Progenitor cell of endocrine pancreas (in vitro differentiated cells): ENCODE measurements at places on chromosomes 1 and 21.

DNA sequence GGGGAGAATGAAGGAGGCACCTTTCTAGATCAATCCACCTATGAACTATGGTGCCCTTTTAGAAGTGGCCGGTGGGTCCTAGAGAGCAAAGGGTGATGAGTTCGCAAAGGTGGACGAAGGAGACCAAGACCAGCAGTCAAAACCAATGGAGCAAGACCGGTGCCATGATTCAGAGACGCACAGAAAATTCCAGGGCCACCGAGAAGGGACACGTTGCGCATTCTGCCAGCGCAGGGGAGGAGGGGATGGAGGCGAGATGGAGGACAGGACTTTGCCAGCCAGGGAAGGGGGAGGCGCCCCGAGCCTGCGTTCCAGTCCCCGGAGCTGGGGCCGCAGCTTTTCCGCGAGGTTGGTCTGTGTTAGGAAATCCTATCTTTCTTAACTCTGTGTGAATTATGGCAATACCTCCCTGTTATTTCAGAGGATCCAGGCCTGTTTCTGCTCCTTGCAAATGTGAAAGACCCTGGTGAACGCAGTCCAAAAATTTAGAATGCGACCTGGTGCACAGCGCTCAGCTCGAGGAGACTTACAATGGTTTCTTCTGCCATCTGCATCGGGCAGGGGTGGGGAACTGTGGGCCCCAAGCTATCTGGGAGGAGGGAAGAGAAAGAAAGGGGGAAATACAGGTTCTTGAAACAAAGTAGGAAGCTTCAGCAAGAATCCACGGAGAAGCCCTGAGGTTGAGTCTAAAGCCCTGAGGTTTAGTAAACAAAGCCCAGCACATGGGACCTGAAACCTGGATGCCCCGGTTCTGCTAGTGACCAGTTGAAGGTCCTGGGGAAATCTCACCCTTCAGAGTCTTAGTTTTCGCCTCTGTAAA lies 129.4 kb downstream of the MRPS6 start:
- peak; percentile 14 for DNase-seq

- no peak for DNase-seq
Observed at GRCh38 chr21:29224006-29224405, 74.7 kb upstream of the BACH1 start.

GRCh38 chr1:10943991-10944730 lies 68.3 kb upstream of the TARDBP start:
- DNase-seq: no peak

DNA sequence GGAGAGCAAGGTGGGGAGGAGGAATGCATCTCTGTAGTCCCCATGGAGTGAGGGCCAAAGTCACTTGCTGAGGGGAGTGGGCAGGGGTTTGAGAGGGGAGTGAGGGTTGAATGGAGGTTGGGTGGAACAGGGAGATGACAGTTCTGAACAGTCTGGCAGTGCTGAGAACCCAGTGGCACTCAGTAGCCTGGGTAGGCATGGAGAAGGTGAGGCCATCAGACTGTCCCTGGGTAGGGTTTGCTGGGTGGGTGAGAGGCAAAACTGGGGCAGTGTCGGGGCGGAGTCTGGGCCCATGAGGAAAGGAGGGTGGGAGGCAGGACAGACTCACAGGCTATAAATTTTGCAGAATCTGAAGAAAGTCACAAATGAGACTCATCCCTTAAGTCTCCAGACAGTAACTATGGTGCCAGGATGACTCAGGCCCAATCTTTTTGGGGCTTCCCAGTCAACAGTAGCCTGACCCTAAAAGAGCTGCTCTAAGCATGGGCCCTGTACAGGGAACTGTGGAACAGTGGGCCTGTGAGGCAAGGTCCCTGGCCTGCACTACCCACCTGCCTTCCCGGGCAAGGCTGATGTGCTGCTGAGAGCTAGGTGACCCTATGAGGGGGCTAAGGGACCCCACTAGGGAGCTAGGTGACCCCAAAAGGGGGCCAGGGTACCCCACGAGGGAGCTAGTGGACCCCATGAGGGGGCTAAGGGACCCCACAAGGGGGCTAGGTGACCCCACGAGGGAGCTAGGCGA lies 51.0 kb upstream of the DMRTB1 start:
- DNase-seq: no peak

DNA sequence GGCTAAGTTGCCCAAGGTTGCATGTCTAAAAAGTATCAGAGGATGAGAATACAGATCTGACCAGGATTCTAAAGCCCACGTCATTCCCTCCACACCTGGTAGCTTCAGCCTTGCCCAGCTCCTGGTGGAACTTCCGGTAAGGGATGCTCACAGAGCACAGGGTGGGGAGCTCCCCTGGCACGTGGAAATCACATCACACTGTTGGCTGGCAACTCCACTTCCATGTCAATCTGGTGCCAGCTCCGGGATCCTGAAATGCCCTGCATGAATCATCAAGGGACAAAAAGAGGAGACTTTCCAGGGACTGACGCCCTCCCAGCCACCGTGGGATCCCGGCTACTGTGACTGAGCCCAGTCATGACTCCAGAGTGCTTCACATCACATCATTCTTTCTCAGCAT lies 12.4 kb upstream of the BCAR3 start:
- no peak for DNase-seq

GRCh38 chr1:11903210-11903609 lies 23.0 kb downstream of the KIAA2013 start:
- no peak for DNase-seq

DNA sequence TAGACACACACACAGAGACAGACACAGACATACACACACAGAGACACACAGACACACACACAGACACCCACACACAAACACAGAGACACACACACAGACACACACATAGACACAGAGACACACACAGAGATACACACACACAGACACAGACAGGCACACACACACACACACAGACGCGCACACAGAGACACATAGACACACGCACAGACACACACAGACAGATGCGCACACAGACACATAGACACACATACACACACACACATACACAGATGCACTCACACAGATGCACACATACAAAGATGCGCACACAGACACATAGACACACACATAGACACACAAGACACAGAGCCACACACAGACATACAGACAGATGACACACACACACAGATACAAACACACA lies 16.0 kb downstream of the KIF21B start:
- DNase-seq: no peak

DNA sequence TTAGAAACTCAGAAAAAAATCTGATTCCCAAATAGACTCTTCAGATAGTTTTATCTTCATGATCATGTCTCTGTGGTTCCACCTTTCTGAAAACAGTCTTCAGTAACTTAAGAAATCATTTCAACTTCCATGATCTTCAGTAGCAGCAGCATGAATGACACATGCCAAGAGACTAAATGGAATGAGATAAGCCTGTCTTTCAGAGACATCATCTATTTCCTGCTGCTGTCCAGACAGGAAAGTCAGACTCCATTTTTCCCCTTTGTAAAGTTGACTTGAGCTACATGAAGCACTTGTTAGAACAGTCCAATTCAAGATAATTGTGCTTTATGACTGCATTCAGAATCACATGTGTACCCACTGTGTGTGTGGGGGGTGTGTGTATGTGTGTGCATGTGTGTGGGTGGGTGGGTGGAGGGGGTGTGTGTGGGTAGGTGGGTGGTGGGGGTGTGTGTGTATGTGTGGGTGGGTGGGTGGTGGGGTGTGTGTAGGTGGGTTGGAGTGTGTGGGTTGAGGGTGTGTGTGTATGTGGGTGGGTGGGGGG lies 58.8 kb downstream of the CLIC4 start:
- DNase-seq: no peak

- peak; percentile 7 for DNase-seq
Observed at GRCh38 chr1:2610036-2610959, 22.5 kb downstream of the MMEL1 start.

- no peak for DNase-seq
Observed at GRCh38 chr1:37616330-37616729, 18.4 kb downstream of the RSPO1 start.

GRCh38 chr1:154877370-154877974 lies 7.4 kb upstream of the KCNN3 start:
- DNase-seq: no peak

DNA sequence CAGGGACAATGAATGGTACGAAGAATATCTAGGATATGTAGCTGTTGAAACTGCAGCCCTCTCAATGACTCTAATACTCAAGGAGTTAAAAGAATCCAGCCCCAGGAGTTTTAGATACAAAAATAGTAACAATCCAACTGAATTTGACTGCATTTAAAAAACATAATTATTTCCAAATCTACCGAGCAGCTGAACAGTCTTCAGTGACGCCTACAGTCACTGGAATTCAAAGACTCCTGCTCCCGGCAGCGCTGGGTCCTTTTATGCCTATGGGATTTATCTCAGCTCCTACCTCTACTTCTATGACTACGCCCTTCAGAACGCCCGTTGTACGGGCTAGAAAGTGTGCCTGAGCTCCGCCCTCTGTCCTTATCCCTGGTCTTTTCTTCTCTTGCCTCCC lies 55.7 kb downstream of the WARS2 start:
- DNase-seq: no peak

GRCh38 chr1:35797380-35797779 lies 10.4 kb upstream of the AGO4 start:
- DNase-seq: no peak

DNA sequence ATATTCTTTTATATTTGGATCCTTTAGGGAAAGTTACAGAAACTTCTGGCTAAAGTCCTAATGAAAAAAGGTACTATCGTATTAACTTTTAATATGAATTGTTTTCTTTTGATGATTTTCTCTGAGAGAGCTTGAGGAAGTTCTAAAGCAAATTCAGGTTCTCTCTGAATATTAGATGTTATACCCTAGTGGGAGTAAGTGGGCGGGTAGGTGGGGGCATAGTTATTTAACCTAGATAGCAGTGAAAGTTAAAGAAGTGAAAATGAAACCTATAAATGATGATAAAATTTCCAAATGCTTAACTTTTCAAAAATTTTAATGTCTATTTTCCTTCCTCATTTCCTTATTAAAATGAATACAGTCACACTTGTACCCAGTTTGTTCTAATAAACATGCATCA lies 26.2 kb upstream of the B3GALT2 start:
- no peak for DNase-seq

DNA sequence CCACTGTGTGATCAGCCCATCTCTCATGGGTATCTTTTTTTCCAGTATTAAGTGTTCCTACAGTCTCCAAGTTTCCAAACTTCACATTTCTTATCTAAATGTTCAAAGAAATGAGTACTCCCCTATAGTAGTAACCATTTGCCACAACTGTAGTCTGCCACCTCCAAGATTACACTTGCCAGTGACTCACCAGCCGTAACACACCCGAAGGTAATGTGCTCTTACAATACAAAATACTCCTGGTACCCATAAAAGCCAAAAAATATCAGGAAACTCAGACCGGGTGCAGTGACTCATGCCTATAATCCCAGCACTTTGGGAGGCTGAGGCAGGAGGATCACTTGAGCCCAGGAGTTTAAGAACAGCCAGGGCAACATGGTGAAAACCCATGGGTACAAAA lies 20.5 kb upstream of the ZNF496 start:
- DNase-seq: no peak

DNA sequence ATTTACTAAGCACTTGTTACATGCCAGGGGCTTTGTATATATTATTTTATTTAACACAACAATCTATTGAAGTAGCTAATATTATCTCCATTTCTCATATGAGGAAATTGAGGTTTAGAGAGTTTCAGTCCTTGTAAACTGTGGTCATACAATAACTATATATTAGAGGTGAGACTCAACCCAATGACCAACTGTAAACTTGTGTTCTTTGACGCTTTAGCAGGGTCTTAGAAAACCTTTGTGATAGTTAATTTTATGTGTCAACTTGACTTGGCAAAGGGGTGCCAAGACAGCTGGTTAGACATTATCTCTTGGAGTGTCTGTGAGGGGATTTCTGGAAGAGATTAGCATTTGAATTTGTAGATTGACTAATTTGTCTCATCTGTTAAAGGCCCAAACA lies 252.4 kb upstream of the B3GALT2 start:
- DNase-seq: no peak

GRCh38 chr1:90544356-90544755 lies 172.7 kb downstream of the BARHL2 start:
- no peak for DNase-seq

DNA sequence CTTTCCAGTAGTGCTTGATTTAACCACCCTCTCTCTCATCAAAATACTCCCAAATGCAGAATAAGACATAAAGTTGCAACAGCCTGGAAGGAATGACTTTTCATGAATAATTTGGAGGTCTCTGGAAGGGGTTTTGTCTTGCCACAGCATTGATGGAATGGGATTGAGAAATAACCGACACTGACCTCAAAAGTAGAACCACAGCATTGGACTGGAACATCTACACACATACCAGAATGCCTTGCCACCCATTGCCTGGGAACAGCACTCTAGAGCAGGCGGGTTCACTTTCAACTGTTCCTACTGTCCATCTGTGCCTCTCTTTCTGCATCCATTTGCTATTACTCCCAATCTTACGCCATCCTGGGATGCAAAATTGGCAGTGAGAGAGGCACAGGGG lies 149.1 kb upstream of the USP24 start:
- no peak for DNase-seq

DNA sequence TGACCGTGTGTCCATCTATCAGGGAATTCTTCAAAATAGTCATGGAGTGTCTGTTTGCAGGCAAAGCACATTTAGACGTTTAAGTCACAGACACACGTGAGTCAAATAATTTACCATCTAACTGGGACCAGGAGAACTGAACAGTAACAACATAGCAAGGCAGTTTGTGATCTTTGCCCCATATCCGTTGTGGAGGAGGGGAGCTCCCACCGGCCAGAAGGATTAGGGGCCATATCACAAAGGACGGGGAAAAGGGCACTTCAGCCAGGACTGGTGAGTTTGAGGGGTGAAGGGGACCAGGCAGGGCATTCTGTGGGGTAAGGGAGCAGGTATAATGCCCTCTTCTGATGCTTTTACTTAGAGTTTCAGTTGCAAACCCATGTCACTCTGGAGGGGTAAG lies 22.9 kb downstream of the ELAPOR1 start:
- no peak for DNase-seq

GRCh38 chr1:152347116-152347728 lies 12.6 kb downstream of the FLG2 start:
- no peak for DNase-seq

DNA sequence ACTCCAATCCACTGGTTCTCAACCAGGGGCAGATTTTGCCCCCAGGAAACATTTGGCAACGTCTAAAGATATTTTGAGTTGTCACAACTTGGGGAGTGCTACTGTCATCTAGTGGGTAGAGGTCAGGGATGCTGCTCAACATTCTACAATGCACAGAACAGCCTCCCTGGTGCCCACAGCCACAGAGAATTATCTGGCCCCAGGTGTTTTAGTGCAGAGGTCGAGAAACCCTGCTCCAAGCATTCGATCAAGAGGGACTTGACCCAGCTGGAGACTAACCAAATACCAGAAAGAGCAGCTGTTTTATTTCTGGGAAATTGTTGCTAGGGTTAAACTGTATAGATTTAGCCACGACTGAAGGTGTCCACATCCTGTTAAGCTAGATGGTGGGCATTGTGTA lies 19.2 kb downstream of the CD247 start:
- DNase-seq: no peak

- DNase-seq: no peak
Observed at GRCh38 chr1:177561436-177561835, 390.7 kb downstream of the BRINP2 start.

DNA sequence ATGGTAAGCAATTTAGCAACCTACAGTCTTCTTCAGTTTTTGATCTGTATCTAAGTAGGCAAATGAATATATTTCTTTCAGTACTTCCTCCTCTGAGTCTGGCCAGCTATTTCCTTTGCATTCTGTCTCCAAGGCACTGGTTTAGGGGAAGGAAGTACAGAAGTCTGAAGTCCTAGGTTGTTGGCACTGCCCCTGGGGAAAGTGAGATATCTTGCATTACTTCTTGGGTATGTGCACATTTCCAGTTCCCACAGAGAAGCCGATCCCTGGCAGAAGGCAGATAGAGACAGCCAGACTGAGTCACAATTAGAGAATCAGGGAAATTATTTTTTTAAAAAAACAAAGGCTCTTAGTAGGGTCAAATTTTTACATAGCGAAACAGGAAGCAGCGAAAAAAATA lies 98.8 kb downstream of the RASAL2 start:
- no peak for DNase-seq
